CD4-positive, alpha-beta memory T cell (primary cell): ENCODE measurements at places on chromosomes 16 and 17. TPM values are rescaled to one million over a fixed set of nuclear protein-coding genes. Genes with fewer than 3 reads are reported as not detected.
A peak's percentile ranks its signal among the peaks of the same experiment; 100 is the strongest.

GRCh38 chr16:991773-992172 lies 10.2 kb downstream of the SOX8 start:
- DNase-seq: no peak

- DNase-seq: no peak
Measured at GRCh38 chr17:37130984-37131446, 182.3 kb downstream of the AATF start.

DNA sequence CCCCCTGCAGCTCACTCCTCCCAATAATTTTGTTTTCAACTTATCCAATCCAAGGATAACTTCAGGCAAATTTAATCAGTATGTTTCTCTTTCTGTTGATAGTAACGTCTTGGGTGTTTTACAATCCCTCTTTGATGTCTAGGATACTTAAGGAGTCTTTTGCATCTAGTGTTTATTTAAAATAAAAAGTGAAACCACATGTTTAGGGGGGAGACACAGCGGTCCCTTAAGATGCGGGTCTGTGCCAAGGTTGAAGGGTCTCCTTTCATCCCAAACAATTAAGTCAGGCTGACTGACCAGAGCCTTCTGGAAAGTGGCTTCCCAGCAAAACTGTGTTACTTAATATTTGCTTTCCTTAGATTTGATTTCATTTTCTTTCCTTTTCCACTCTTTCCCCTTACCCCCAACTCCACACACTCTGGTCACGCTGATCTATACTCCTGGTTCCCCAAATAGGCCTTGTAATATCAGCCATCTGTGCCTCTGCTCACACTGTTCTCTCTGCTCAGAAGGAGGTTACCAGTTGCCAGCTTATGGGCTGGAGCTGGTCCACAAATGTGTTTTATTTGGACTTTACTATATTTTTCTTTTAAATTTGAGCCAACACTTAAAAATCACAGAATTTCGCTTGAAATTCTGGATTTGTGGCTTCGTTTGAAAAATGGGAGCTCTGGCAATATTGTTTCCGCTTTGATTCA lies 11.2 kb downstream of the ANKS4B start:
- no peak for DNase-seq

GRCh38 chr17:44965481-44966234 lies 2.4 kb downstream of the C1QL1 start:
- DNase-seq: no peak

- DNase-seq: peak; percentile 63
Measured at GRCh38 chr17:55090079-55090492, 121.5 kb downstream of the STXBP4 start.

Gene WFIKKN2
- polyA plus RNA-seq: not detected

- DNase-seq: no peak
Measured at GRCh38 chr16:3810198-3810664, 70.3 kb downstream of the CREBBP start.
